ENCODE measurements at places on chromosomes 5 and 9.

DNA sequence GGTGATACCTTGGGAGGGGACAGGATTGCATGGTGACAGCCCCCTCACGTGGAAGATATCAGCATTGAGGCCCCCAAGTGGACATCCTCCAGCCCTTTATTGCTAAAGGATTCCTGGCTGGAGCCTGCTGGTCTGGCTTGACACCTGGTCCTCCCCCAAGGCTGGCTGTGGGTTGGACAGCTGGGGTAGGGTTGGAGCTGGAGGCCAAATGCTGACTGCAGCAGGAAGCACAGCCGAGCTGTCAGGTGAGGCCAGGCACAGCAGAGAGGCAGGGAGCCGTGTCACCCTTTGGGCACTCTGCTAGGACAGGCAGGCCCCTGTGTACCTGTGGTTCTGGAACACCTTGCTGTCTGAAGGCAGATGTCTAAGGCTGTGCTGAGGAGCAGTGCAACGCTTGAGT is 2.2 kb downstream of the CACFD1 start:
- no peak for DNase-seq

DNA sequence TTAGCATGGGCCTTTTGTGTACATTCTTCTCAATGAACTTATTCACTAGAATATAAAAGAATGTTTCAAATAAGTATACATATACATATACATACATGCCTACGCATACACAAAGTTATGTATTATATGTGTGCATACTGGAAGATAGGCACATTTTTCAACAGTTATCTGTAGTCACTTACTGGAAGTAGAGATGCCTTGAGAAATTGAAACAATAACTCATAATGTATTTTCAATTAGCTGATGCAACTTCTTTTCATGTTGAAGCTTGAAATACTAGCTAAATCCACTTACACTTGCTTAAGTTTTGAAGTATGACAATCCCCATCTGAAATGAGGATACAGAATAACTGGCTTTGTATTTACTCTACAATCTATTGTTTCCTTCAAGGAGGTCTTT is 469.0 kb upstream of the PTGER4 start:
- no peak for DNase-seq

- no peak for DNase-seq
Observed at GRCh38 chr9:9790216-9790872, 822.5 kb downstream of the PTPRD start.

- DNase-seq, result no peak
Observed at GRCh38 chr5:137113161-137113560, 386.0 kb downstream of the SPOCK1 start.

DNA sequence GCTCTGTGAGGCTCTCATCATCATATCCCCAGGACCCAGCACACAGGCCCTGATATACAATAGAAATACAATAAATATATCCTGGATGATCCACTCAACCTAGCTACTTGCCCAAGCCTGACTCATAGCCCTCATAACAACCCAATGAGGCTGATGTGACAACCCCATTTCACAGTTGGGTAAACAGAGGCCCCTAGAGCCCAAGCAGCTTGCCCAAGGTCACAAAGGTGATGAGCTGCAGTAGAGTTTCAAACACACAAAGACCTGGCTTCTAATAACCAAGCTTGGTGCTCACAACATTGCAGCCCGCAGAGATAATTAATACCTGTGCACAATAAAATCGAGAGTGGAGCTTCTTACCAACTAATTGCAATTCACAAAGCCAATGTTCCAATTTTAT is 3.2 kb upstream of the AKNA start:
- DNase-seq, result no peak

- DNase-seq, result no peak
Observed at GRCh38 chr5:68000805-68001204, 214.8 kb upstream of the PIK3R1 start.

GRCh38 chr5:2579126-2579525 is 172.4 kb downstream of the IRX2 start:
- no peak for DNase-seq

DNA sequence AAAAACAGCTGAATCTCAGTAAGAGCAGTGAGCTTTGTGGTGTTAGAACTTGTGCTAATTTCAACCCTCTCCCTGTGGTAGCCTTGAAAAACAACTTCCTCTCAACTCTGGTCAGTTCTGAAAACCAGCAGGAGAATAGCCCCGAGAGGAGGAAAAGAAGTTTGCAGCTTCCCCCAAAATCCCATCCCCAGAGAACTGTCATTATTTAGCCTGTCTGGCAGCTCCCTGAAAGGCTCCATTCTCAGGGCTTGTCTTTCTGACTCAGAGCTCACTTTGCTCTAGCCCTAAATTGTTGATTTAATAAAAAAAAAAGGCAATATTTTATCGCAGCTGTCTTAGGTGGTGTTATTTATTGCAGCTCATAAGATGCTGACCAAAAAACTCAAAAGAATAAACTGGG is 11.4 kb upstream of the SLC45A2 start:
- no peak for DNase-seq

GRCh38 chr9:115615000-115615401 is 497.0 kb upstream of the TNC start:
- DNase-seq, result no peak

GRCh38 chr5:99060306-99061261 is 131.8 kb upstream of the CHD1 start:
- peak; percentile 73 for DNase-seq

GRCh38 chr9:37229882-37230482 is 109.6 kb downstream of the ZCCHC7 start:
- DNase-seq, result no peak

DNA sequence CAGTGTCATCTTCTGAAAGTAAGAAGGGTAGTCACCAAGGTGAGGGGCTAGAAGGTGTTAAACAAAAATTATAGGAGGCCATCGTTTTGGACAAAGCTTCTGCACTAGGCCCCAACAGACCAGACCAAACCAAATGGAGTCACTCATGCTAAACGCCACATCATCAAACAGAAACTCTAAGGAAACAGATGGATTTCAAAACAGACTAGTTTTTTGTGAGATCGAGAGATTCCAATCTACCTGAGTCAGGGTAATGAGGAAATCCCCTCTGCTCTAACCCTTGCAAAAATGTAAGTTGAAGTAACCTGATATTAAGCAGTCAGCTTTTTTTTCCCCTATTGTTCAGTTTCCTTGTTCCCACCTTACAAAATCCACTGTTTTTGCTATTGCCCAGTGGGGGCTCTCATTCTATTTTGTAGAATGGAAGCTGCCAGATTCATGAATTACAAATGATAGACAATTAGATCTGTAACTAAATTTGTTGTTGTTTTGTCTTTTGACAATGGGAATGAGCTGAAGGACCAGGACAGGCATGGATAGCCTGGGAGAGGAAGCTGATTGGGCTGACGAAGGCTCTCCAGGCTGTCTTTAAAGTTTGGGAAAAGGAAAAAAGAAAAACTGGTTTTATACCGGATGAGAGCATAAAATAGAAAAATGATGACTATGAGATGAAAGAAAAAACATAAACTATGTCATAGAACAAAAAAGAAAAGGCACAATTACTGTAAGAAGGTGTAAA is 94.7 kb upstream of the ADAMTSL1 start:
- no peak for DNase-seq

GRCh38 chr5:24547132-24547531 is 97.6 kb downstream of the CDH10 start:
- no peak for DNase-seq

GRCh38 chr9:71744754-71745521 is 23.4 kb downstream of the CEMIP2 start:
- DNase-seq, result no peak

- no peak for DNase-seq
Observed at GRCh38 chr9:4305065-4305985, 5.5 kb upstream of the GLIS3 start.

- DNase-seq, result no peak
Observed at GRCh38 chr9:135032041-135032835, 55.2 kb upstream of the OLFM1 start.

GRCh38 chr9:93263334-93264229 is 79.6 kb downstream of the WNK2 start:
- no peak for DNase-seq

DNA sequence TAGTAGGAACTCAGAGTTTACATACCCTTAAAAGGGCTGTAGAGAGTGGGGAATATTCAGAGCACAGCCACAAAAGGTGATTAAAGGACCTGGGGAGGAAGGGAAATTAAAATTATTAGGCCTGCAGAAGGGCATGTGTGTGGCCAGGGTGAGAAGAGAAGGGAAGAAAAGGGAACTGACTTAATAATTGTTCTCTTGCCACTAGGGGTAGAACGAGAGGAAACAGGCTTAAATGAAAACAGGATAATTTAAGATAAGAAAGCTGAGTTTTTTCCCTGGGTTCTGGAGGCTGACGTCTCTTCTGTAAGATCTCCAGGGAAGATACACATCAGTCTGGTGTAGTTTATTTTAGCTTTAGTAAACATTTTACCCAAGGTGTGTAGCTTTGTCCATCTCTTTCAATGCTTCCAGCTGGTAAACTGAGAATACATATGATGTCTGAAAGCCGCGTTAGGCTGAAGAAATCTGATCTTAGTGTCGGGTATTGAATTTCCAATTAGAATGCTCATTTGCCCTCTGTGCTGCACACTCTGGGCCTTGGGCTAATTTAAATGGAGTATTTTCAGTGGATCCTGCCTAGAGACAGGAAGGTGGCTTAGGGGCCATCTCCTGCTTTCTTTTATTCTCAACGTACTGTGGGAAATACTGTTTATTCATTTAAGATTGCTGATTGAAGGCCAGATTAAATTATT is 416.8 kb downstream of the TMEM38B start:
- no peak for DNase-seq

GRCh38 chr5:179869641-179870402 is 11.2 kb upstream of the MRNIP start:
- no peak for DNase-seq

- no peak for DNase-seq
Observed at GRCh38 chr9:8769153-8769552, 969.6 kb upstream of the DMAC1 start.

DNA sequence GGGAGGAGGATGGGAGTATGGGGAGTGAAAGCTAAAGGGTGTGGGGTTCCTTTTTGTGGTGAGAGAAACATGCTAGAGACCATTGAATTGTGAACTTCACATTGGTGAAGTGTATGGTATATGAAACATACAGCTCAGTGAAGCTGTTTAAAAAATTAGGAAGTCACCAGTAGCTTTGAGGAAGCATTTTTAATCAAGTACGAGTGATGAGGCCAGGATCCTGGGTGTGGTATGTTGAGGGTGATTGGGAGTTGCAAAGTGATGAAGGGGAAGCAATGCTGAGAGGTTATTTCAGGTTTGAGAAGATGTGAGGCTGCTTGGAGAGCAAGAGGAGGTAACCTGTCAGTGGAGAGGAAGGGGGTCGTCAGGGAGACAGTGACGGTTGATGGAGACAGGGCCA is 22.7 kb upstream of the CLK4 start:
- no peak for DNase-seq

DNA sequence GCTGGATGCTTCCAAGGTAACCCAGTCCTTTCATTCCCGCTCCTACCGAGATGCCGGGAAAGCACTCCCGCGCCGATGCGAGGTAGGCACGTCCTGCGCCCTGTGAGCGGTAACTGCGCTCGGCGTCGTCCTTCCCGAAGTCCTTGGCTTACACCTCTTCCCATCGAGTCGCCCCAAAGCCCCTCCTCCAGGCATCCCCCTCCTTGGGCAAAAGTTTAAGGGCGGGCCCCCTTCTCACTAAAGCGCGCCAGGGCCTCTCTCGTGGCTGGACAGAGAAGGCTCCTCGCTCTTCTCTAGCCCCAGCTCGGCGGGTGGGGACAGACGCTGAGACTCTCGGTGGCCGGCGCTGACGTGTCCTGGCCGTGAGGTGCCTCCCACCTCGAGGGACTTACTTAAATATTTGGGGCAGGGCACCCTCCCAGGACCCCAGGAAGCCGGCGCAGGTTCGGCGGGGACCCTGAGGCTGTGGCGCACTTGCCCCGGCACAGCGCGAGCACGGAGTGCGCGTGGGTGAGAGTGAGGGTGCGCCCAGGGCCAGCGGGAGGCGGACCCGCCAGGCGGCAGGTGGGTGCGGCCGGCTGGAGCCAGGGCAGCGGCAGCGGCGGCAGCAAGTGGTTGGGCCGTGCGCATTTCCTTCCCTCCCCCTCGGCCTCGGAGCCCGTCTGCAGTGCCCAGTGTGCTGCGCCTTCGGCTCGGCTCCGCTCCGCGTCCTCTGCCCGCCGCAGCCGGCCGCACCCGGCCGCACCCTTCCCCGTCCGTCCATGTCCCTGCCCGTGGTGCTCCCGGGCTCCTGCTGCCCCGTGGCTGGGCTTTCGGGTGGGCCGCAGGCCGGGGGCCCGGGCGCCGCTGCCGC is at the start of gene ENTREP1:
TSS of gene ENTREP1 (plus strand) at position 667 of the 853 bp plus-strand sequence. CDS start at position 762, 95 bp downstream.
- DNase-seq, result no peak

GRCh38 chr9:120242116-120242811 is 337.7 kb downstream of the CDK5RAP2 start:
- no peak for DNase-seq

DNA sequence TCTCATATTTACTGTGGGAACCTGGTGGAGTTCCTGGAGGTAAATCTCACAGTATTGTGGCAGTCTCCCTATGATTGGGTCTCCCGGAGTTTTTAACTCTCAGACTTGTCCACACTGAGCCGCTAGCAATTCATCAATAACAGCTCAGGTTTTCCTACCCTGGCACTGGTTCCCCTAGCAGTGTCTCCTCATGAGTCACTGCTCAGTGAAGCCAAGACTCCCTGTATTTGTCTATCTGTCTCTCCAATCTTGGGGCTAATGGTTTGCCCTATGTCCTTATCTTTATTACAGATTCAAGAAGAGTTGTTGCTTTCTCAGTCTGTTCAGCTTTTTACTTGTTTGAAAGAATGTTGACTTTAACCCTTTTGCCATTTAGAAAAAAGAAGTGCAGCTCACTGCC is 176.7 kb upstream of the FGF10 start:
- no peak for DNase-seq

- DNase-seq, result no peak
Observed at GRCh38 chr9:109349421-109349846, 28.6 kb upstream of the EPB41L4B start.

DNA sequence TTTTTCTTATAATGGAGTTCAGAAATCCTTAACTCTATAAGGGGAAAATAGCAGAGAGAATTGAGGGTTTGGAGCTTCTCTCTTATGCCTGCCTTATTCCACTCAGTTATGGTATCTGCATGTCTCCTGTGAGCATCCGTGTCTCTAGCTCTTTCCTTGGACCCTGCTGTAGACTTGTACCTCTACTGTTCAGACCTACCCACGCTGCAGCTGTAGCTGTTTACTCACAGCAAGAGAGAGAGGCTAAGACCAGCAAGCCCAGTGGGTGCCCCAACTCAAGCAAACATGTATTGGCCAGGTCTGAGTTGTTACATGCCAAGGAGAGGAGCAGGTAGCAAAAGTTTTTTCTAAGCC is 7.1 kb upstream of the PCSK1 start:
- no peak for DNase-seq

- no peak for DNase-seq
Observed at GRCh38 chr9:137813167-137813566, 64.4 kb upstream of the CACNA1B start.

- no peak for DNase-seq
Observed at GRCh38 chr9:14148501-14149103, 165.3 kb downstream of the NFIB start.

GRCh38 chr9:16628413-16628812 is 242.1 kb downstream of the BNC2 start:
- no peak for DNase-seq

GRCh38 chr9:3956081-3956671 is 343.7 kb downstream of the GLIS3 start:
- DNase-seq, result no peak

- DNase-seq, result no peak
Observed at GRCh38 chr5:135179308-135179980, 145.4 kb upstream of the PITX1 start.

All from activated CD8-positive, alpha-beta memory T cell treated with anti-CD3 and anti-CD28 coated beads for 1 hour (primary cell).